ENCODE measurements at places on chromosomes 16 and 17. TPM values are rescaled to one million over a fixed set of nuclear protein-coding genes. Genes with fewer than 3 reads are reported as not detected.
A peak's percentile ranks its signal among the peaks of the same experiment; 100 is the strongest.

Gene KRTAP2-3
- not detected for total RNA-seq

DNA sequence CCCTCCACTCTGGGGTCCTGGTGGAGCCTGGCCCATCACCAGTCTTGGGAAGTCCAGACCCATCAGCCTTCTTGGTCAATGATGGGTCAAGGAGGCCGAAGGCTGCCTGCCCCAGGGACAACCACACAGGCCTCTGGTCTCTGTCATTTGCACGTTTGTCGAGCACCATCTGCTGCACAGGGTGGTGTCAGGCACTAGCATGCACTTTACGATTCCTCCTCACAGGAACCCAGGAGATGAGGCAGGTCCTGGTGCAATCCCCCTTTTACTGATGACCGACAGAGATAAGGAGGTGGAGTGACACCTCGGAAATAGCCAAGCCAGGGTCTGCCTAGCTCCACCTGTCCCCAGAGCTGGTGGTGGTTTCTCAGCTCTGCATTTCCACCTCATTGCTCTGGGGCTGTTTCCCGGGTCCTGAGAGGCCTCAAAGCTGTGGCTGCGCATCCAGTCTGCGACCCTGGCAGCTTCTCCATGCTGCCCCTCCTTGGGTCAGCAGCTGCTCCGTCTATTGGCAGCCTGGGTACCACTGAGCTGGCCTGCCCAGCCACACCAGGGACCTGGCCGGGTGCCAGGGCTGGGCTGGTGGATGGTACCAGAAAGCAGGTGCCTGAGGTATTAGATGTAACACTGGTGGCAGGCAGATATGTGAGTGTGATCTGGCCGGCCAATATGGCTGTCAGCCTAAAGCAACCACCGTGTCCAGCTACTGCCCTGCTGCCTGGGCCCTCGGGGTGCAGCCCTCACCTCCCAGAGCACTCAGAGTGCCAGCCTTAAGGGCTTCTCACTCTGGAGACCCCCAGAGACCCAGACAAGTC lies 10.0 kb downstream of the MMP15 start:
- no peak overlapping the region for H3K4me3 ChIP-seq
- H3K27ac ChIP-seq: no peak overlapping the region
- no peaks in the 10 kb centered on the region for H3K36me3 ChIP-seq
- H3K4me1 ChIP-seq: no peaks in the 10 kb centered on the region
- DNase-seq: no peak

GRCh38 chr16:50371936-50372595 lies 3.3 kb upstream of the BRD7 start:
- H3K27me3 ChIP-seq: peaks cover 12% of the 10 kb centered on the region
- H3K4me1 ChIP-seq: peaks cover 18% of the 10 kb centered on the region
- no peak for DNase-seq

DNA sequence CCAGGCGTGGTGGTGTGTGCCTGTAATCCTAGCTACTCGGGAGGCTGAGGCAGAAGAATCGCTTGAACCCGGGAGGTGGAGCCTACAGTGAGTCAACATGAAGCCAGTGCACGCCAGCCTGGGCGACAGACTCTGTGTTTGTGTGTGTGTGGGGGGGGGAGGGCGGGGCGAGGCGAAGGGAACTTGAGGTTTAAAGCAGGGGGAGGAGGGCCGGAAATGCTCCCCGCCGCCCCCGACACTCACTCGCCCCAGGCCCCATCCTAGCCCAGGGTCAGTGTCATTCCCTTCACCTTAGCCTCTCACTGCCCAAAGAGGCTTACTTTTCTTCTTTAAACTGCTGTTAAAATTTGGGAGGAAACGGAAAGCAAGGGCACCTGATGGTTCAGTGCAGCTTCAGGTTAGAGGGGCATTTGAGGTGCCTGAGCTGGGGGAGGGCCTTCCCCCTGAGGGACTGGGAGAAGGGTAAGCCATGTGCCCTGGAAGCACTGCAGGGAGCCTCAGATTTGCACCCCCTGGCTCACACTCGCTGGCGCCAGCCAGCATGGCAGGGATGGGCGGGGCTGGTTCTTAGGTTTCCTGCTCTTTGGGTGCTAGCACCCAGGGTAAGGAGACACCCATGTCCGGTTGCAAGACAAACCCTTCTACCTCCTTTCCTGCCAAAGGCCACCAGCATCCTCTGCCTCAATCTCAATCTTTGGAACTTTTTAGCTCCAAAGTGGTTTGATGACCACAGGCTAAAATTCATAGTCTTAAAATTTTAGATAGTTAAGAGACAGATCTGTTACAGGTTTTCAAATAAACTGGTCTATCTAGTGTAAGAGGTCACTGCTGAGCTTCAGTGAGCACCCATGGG lies 2.2 kb upstream of the LIMD2 start:
- peaks cover 52% of the 10 kb centered on the region for H3K4me1 ChIP-seq
- H3K27ac ChIP-seq: peak overlapping the region; percentile 98
- H3K4me3 ChIP-seq: peak overlapping the region; percentile 90
- no peaks in the 10 kb centered on the region for H3K27me3 ChIP-seq

GRCh38 chr16:56351481-56351880 lies 73.9 kb downstream of the AMFR start:
- H3K4me1 ChIP-seq: peaks cover 9% of the 10 kb centered on the region
- H3K27ac ChIP-seq: peak overlapping the region; percentile 47
- no peaks in the 10 kb centered on the region for H3K27me3 ChIP-seq
- DNase-seq: peak; percentile 20

DNA sequence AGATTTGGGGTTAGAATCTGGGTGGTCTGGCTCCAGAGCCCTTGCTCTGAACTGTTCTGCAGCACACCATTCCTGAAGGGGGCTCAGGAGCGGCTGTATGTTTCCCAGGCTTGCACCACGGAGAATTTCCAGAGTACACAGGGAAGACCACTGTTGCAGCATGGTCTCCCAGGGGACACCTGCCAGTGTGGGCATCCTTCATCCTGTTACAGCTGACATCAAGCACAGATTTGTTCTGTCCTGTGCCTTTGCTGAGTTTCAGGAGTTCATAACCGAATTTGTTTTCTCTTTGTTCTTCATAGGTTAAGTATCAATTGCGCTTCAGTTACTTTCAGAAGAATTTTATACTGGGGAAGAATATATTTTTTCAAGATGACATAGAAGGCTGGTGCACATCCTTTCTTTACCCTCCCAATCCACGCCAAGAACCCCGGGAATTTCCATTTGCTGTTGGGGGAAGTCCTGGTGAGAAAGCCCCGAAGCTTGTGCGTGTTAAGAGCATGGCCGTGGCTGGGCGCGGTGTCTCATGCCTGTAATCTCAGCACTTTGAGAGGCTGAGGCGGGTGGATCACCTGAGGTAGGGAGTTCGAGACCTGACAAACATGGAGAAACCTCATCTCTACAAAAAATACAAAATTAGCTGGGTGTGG lies 26.3 kb upstream of the ABCA3 start:
- H3K27ac ChIP-seq: no peak overlapping the region
- no peaks in the 10 kb centered on the region for H3K4me1 ChIP-seq
- no peak overlapping the region for H3K4me3 ChIP-seq
- no peak for DNase-seq
- H3K27me3 ChIP-seq: peaks cover 45% of the 10 kb centered on the region

Gene TMEM114
- total RNA-seq: not detected

GRCh38 chr17:56966338-56966737 lies 5.5 kb upstream of the COIL start:
- peaks cover 2% of the 10 kb centered on the region for H3K4me1 ChIP-seq
- peaks cover 24% of the 10 kb centered on the region for H3K27me3 ChIP-seq
- H3K4me3 ChIP-seq: no peak overlapping the region
- DNase-seq: no peak
- H3K36me3 ChIP-seq: no peaks in the 10 kb centered on the region
- no peak overlapping the region for H3K27ac ChIP-seq

- DNase-seq: no peak
- H3K36me3 ChIP-seq: peaks cover 8% of the 10 kb centered on the region
- peak overlapping the region; percentile 98 for H3K4me3 ChIP-seq
- H3K27me3 ChIP-seq: no peaks in the 10 kb centered on the region
- peak overlapping the region; percentile 96 for H3K27ac ChIP-seq
Measured at GRCh38 chr17:60525328-60525684, 736 bp downstream of the APPBP2 start.

Gene LPCAT2
- 1.4 TPM for total RNA-seq

Gene MAP2K4
- total RNA-seq: 44.6 TPM

DNA sequence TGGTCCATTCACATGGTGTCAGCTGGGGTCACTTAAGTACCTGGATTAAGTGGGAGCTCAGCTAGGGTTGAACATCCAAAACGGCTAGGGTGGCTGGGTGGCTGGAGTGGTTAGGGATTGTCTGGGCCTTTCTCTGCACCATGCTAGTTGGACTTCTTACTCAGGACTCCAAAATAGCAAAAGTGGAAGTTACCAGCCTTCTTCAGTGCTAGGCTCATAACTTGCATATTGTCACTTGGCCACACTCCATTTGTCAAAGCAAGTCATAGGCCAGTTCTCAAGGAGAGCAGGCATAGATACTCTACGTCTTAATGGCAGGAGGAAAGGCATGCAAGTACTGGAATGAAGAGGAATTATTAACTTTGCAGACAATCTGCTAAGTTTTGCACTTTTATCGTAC lies 69.7 kb downstream of the ESRP2 start:
- no peak overlapping the region for H3K4me3 ChIP-seq
- H3K27ac ChIP-seq: no peak overlapping the region
- no peaks in the 10 kb centered on the region for H3K4me1 ChIP-seq
- H3K36me3 ChIP-seq: peaks cover 25% of the 10 kb centered on the region
- DNase-seq: no peak

DNA sequence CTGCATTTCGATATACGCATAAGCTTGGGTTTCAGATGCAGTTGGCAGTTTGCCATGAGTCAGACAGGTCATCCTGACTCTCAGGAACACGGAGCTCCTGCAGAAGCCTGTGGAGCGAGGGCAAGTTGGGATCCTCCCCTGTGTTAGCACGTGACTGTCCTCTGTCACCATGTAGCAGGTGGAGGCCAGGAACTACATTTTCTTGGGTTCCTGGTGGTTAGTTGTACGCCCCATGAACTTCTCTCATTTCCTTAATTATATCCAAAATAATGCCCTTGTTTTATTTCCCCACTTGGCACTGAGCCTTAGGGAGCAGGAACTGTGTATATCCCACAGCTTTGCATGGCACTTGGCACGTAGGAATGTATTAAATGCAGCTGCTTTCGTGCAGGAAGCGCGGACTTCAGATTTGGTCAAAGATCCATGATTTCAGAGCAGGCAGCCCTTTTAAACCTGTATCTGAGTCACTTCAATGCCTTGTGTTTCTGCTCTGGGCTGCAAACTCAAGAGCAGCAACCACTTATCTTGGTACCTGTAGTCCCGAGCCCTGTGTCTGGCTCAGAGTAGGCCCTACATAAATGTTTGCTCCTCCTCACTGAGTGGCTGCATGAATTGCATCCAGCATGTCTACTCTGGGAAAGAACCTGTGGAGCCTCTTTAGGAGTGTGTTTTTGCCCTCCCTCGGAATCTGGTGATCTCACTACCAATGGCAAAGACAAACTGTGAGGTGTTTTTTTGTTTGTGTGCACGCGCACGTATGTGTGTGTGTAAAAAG lies 428.4 kb downstream of the MAF start:
- peaks cover 4% of the 10 kb centered on the region for H3K36me3 ChIP-seq
- peaks cover 15% of the 10 kb centered on the region for H3K4me1 ChIP-seq
- H3K4me3 ChIP-seq: no peak overlapping the region
- no peak overlapping the region for H3K27ac ChIP-seq
- peaks cover 8% of the 10 kb centered on the region for H3K27me3 ChIP-seq
- DNase-seq: no peak

- no peak for DNase-seq
- H3K36me3 ChIP-seq: no peaks in the 10 kb centered on the region
- no peak overlapping the region for H3K4me3 ChIP-seq
- H3K27ac ChIP-seq: no peak overlapping the region
Measured at GRCh38 chr17:10094797-10095196, 103.6 kb downstream of the GAS7 start.

GRCh38 chr17:79473876-79474440 lies 136.9 kb downstream of the RBFOX3 start:
- no peaks in the 10 kb centered on the region for H3K36me3 ChIP-seq
- H3K4me3 ChIP-seq: no peak overlapping the region
- no peak for DNase-seq
- peaks cover 7% of the 10 kb centered on the region for H3K27me3 ChIP-seq
- H3K27ac ChIP-seq: no peak overlapping the region
- no peaks in the 10 kb centered on the region for H3K4me1 ChIP-seq

- H3K27me3 ChIP-seq: no peaks in the 10 kb centered on the region
- H3K4me1 ChIP-seq: peaks cover 6% of the 10 kb centered on the region
- no peaks in the 10 kb centered on the region for H3K36me3 ChIP-seq
- no peak overlapping the region for H3K27ac ChIP-seq
Measured at GRCh38 chr16:46785076-46785845, 37.1 kb upstream of the MYLK3 start.

Measured in activated naive CD8-positive, alpha-beta T cell treated with anti-CD3 and anti-CD28 coated beads, Interleukin-2, amount 10 ng/mL, durations not matched to agents 7 days and 5 days (primary cell).